ENCODE measurements at places on chromosomes 2 and 18. TPM values are rescaled to one million over a fixed set of nuclear protein-coding genes. Genes with fewer than 3 reads are reported as not detected.

GRCh38 chr18:26454192-26454591 is 94.2 kb downstream of the KCTD1 start:
- no peaks in the 10 kb centered on the region for H3K27me3 ChIP-seq
- H3K27ac ChIP-seq = no peak overlapping the region
- DNase-seq = no peak

- no peak overlapping the region for H3K27ac ChIP-seq
- no peaks in the 10 kb centered on the region for H3K4me1 ChIP-seq
- no peaks in the 10 kb centered on the region for H3K36me3 ChIP-seq
- no peak overlapping the region for H3K4me3 ChIP-seq
- DNase-seq = no peak
These were observed 105.2 kb downstream of the LYPD6B start for GRCh38 chr2:149143734-149144133.

DNA sequence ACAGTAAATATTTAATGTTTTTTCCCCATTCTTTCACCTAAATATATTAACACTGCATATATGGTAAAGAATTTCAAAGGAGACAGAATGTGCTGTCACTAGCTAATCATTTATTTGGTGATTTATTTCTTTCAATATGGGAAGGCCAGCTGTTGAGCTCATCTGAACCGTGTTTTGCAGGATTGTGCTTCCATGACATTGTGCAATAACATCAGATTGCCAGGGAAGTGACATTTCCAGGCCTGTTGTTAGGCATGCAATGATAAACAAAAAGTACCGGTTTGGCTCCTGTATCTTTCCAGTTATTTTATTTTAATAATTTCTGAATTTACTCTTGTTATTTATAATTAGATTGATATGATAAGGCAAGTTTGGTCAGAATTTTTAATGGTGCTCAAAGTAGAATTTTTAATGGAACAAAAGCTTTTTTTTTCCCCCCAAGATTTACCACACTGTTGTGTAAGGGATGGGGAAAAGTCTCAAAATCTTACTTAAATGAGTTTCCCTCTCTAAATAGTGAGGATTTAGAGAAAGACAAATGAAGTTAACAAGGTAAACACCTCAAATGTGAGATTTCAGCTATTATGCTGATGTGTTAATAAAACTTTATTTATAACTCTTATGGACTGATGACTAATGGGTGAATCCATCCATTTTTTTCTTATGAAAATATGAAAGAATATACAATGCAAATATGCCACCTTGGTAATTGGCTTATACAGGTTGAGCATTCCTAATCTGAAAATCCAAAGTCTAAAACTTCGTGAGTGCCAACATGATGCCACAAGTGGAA is 52.7 kb downstream of the MALT1 start:
- peaks cover 13% of the 10 kb centered on the region for H3K36me3 ChIP-seq
- H3K27ac ChIP-seq = no peak overlapping the region
- H3K27me3 ChIP-seq = no peaks in the 10 kb centered on the region
- H3K4me3 ChIP-seq = no peak overlapping the region
- peaks cover 4% of the 10 kb centered on the region for H3K4me1 ChIP-seq

- H3K27ac ChIP-seq = no peak overlapping the region
- no peak overlapping the region for H3K4me3 ChIP-seq
- H3K4me1 ChIP-seq = no peaks in the 10 kb centered on the region
- H3K27me3 ChIP-seq = no peaks in the 10 kb centered on the region
These were observed 31.4 kb upstream of the KCNG2 start for GRCh38 chr18:79766308-79766707.

DNA sequence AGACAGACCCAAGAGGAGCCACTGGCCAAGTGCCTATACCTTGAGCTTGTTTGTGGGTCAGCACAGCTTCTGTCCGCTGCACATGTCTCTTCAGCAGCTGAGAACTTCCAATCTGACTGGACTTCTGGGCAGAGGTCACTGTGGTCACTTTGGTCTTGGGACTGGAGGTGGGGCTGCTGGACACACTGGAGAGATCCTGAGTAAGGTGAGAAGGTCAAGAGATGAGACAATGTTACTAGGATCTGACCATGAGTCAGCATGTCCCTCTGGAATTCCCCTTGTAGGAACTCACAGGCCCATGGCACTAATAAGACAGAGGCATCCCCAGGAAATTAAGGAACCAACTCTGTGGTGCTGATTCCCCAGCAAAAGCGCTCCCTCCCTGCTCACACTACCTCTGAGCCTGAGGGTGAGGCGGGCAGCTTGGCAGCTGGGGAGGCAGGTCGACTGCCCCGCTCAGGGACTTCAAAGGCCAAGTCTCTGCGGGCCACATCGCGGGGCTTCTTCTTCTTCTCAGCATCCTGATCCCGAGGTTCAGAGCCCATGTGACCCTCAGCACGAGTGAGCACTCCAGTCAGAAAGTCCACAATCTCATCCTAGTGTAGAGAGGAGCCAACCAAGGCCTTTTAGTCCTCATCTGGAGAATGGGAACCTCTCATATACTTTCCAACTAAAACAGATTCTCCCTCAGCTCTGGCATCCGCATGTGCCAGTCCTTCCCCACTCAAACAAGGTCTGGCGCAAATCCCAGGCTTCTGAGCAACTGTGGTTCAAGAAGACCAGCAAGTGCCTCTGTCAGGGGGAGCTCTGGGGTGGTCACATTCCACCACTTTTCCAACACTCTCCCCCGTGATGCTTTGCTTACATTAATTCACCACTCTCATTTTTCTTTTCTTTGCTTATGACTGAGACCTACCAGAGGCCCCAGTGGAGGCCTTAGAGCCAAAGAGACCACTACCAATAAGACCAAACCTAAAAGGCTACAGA is 29.4 kb downstream of the KANSL3 start:
- H3K27ac ChIP-seq = no peak overlapping the region
- no peaks in the 10 kb centered on the region for H3K4me1 ChIP-seq
- peaks cover 86% of the 10 kb centered on the region for H3K36me3 ChIP-seq
- DNase-seq = no peak

Gene CEP68
- 24.7 TPM for polyA plus RNA-seq

DNA sequence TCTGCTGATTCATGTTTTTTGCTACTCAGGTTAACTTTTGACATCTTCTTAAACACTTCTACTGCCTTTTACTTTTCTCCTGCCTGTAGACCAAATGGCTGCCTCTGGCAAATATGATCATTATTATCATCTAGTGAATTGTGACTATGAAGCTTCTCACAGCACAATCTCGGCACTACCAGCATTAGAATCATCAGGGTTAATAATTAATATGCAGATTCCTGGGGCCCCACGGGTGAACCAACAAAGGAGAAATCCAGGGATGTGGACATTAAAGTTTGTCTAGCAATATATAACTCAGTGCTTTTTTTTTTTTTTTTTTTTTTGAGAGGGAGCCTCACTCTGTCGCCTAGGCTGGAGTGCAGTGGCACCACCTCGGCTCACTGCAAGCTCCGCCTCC is 136.1 kb downstream of the SPOPL start:
- H3K4me1 ChIP-seq = no peaks in the 10 kb centered on the region
- H3K36me3 ChIP-seq = no peaks in the 10 kb centered on the region
- no peaks in the 10 kb centered on the region for H3K27me3 ChIP-seq
- no peak for DNase-seq
- no peak overlapping the region for H3K4me3 ChIP-seq

GRCh38 chr2:101809698-101810097 is 112.2 kb downstream of the MAP4K4 start:
- H3K4me3 ChIP-seq = no peak overlapping the region
- no peak overlapping the region for H3K27ac ChIP-seq

Gene PRLH
- not detected for polyA plus RNA-seq

- peaks cover 34% of the 10 kb centered on the region for H3K4me1 ChIP-seq
- H3K27ac ChIP-seq = peak overlapping the region; percentile 84
- H3K36me3 ChIP-seq = peaks cover 17% of the 10 kb centered on the region
These were observed 571 bp downstream of the EEF1B2 start for GRCh38 chr2:206160125-206160806.

Gene IL1RL2
- not detected for polyA plus RNA-seq

Measured in CD8-positive, alpha-beta memory T cell (primary cell).